ENCODE measurements at places on chromosomes 11 and 22.
A peak's percentile ranks its signal among the peaks of the same experiment; 100 is the strongest.

DNA sequence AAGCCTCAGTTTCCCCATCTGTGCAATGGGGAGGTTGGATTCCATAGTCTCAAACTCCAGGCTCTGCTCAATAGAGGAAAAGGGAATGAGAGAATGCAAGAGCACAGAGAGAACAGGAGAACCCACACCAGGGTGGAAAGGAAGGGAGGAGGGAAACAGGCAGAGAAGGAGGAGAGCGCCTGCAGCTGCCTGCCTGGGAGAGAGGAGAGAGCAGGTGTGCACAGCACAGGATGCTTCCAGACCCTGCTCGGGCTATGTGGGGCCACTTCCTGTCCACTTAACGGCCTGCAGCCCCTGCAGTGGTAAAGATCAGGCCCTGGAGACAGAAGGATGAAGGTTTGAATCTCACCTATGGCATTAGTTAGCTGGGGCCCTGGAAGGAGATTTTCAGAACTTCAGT lies 12.3 kb downstream of the LRRC32 start:
- no peak for DNase-seq

GRCh38 chr11:22566293-22566692 lies 59.3 kb downstream of the FANCF start:
- no peak for DNase-seq

DNA sequence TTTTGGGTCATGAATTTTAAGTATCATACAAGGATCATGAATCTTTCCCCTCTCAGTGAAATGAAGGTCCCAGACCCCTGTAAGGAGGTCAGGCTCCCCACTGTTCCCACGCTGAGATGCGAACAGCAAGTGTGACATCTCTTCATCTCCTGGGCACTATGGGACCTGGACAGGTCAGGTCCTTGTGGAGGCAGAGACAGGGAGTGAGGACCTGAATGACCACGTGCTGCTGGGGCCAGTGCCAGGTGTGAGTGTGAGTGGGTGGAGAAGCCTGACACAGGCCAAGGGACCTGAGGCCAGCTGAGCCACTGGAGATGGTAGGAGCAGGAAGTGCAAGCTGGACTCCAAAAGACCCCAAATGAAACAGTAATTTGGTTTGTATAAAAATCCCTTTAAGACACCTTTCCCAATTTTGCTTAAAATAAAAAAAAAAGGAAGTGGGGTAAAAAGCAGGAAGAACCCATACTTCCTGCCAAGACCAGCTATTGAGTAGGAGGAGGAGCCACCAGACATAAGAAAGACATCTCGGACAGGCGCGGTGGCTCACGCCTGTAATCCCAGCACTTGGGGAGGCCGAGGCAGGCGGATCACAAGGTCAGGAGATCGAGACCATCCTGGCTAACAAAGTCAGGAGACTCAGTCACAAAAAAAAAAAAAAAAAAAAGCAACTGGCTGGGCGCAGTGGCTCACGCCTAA lies 35.4 kb upstream of the SERPIND1 start:
- DNase-seq, result no peak

- no peak for DNase-seq
Observed at GRCh38 chr11:118894192-118894591, 10.5 kb downstream of the CXCR5 start.

- DNase-seq, result no peak
Observed at GRCh38 chr11:7677071-7677470, 3.8 kb upstream of the CYB5R2 start.

GRCh38 chr22:27919942-27920755 lies 1.1 kb upstream of the PITPNB start:
- DNase-seq, result no peak

DNA sequence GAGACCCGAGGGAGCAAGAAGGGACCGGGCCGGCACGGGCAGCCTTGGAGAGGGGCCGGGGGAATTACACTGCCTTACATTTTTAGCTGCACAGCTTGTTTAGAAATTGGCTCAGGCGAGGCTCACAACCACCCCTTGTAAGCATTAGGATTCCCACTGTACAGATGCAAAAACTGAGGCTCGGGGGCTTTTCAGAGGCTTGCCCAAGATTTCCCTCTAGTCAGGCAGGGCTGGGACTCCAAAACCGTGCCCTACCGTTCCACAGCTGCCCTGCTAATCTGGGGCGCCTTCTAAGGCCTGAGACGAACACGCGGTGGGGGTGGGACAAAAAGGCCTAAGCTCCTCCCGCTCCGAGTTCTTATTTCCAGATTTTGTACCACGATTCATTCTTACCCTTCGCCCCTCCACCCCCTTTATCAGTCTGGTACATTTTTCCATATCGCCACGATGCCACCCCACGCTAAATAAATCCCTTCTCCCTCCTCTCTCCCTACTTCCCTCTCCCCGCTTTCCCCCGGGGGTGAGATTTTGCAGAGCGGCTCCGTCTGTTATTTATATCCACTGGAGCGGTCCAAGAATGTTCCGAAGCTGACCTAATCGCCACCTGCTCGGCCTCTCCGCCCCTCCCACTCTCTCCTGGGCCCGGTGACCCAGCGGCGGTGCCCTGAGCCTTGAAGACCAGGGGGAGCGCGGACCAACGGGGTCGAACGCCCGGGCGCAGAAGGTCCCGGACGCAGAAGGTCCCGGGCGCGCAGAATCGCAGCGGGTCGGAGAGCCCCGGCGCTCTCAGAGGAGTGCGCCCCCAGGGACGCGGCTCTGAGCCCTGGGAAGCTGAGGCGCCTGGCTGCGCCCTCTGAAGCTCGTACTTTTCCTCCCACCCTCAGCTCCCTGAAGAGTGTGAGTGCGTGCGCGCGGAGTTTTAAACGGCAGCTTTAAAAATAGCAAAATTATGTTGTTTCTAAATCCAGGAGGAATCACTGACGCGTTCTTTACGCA lies 764 bp upstream of the PACSIN3 start:
- DNase-seq, result peak; percentile 78

DNA sequence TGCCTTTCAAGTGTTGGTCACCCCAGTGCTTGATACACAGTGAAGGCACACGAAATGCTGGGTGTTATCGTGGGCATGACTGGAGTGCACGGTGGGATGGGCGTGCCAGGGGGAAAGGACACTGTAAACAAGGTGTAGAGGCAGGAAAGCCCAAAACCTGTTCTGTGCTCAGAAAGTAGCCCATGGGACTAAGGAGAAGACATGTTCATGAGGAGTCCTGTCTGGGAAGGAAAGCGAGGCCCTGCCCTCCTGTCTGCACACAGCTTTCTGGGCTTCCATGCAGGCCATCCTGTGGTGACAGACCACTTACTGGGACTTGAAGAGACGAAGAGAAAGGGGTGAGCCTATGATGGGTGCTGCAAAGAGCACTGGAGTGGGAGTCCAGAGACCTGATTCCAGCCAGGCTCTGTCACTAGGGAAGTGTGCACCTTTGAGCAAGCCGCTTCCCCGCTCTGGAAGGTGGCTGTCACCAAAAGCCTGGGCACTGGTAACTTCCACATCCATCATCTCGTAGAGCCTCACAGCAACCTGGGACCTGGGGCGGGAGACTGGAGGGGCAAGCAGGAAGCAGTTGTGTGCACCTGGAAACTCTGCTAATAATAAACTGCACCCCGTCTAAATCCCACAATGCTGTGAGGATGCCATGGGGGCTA lies 846 bp upstream of the POU2F3 start:
- DNase-seq, result no peak

- no peak for DNase-seq
Observed at GRCh38 chr11:116422556-116422955, 350.2 kb downstream of the BUD13 start.

- no peak for DNase-seq
Observed at GRCh38 chr22:30204742-30205111, 41.8 kb downstream of the LIF start.

DNA sequence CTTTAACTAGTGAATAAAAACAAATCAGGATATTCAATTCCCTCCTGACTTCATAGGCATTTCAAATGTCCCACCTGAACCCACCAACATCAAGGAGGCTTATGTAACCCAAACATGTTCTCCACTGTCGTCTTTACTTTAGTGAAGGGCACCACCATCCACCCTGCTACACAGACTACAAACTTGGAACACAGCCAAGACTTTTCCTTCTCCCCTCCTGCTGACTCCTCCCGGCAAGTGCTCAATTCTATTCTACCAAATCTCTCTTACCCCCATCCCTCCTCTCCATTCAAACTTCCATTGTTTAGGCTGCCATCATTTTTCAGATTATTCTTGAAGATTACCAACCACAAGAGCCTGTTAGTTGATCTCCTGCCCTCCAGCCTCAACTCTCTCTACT lies 24.3 kb downstream of the SAAL1 start:
- DNase-seq, result no peak

DNA sequence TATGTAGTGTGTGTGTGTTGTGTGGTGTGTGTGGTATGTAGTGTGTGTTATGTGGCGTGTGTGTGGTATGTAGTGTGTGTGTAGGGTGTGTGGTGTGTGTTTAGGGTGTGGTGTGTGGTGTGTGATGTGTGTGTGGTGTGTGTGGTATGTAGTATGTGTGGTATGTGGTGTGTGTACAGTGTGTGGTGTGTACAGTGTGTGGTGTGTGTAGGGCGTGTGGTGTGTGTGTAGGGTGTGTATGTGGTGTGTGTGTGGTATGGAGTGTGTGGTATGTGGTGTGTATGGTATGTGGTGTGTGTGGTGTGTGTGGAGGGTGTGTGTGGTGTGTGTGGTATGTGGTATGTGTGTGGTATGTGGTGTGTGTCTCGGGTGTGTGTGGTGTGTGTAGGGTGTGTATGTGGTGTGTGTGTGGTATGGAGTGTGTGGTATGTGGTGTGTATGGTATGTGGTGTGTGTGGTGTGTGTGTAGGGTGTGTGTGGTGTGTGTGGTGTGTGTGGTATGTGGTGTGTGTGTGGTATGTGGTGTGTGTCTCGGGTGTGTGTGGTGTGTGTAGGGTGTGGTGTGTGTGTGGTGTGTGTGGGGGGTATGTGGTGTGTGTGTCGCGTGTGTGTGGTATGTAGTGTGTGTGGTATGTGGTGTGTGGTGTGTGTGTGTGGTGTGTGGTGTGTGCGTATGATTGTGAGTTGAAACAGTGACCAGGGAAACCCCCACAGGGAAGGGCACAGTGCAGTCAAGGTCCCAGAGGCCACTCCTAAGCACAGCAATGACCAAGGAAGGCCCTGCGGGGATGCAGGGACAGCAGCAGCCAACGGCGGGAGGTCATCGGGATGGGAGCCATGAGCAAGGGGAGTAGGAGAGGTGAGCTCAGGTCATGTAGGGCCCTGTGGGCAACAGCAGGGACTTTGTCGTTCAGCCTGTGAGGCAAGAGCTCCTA lies 2.9 kb upstream of the PPP6R2 start:
- DNase-seq, result no peak

GRCh38 chr11:84292006-84292405 lies 1005.8 kb upstream of the CCDC90B start:
- no peak for DNase-seq

DNA sequence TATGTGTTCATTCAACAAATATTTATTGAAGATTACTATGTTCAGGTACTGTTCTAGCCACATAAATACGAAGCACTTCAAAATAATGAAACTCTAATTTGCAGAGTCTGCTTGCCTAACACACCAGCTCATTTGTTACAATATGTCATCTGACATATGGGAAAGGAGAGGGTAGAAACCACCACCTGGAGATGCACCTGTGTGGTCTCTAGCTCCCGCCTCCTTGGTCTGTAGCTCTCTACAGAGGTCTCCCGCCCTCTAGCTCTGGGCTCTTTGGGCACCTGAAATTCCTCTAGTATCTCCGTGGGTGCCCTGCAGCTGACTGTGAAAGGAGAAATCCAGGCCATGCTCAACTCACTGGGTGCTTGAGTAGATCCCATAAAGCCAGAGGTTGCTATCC lies 51.4 kb upstream of the DBX1 start:
- no peak for DNase-seq

GRCh38 chr11:33634291-33634834 lies 66.3 kb downstream of the C11orf91 start:
- DNase-seq, result no peak

DNA sequence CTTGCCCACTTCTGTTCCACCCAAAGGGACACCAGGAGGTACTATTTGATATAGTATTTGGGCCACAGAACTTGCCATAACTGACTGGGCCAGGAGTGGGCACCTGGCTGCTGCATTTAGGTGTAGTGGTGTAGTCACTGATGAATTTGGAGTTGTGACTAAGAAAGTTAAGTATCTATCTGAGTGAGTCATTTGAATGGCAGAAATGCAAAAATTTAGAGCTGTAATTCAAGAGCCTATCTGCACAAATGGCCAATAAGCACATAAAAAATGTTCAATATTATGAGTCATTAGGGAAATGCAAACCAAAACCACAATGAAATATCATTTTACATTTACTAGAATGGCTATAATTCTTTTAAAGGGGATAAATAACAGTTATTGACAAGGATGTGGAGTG lies 14.7 kb downstream of the GLYATL2 start:
- no peak for DNase-seq

- no peak for DNase-seq
Observed at GRCh38 chr11:19355601-19356000, 114.9 kb upstream of the E2F8 start.

DNA sequence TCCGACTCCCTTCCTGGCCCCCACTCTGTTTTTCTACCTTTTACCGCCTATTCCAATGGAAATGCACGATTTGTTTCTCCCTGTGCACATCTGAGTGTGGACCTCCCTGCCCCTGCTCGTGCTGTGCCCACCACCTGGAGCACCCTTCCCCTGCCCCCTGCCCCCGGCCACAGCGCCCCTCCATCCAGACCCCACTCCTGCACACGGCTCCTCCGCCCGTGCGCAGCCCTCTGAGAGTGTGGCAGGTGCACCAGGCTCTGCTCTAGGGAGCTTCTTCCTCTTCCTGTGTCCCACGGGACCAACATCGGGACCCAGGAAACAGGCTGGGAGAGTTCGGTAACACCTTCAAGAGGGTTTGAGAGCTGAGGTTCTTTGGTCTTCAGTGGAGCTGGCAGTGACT lies 62.9 kb downstream of the LRP5 start:
- no peak for DNase-seq

DNA sequence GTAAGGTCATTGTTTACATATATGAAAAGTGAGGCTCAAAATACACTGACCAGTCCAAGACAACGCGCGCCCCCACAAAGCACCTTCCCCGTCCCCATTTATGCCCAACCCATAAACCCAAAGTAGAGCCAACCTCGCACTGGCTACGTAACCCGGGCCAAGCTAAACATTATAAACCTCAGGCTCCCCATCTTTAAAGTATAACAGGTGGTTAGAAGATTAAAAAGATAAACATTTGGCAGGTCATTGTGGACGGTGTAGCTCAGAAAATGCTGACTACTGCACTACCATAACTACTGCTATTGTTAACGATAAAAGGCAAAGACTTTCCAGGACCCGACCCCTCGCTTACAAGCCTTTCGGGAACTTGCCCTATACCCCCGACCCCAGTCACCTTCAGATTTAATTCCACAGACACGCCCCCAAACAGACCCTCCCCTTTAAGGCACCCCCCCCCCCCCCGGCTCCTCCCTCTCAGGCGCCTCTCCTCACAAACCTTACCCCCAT lies 470 bp downstream of the NUMA1 start:
- no peak for DNase-seq

GRCh38 chr11:472816-473215 lies 22.7 kb downstream of the PTDSS2 start:
- no peak for DNase-seq

DNA sequence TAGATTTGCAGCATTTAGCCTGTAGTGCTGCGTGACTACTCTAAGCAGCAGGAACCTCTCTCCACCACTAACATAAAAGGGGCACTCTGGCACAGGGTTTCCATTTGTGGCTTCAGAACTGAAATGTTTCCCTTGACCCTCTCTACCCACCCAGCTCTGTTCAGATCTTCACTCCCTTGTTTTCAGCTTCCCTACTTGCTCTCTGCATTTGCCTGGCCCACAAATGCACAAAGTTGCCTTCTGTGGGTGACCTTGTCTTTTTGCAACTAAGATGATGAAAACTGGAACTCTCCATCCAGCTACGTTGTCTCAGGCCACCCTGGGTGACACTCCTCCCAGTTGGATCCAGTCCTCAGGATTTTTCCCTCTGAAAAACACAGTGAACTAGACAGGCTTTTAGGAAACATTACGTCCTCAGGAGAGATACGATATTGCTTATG lies 19.8 kb upstream of the PSMA1 start:
- no peak for DNase-seq

All from left ventricle myocardium inferior (tissue), 1 donor.